Glomerular endothelial cell (primary cell): ENCODE measurements at places on chromosomes 2 and 18. TPM values are rescaled to one million over a fixed set of nuclear protein-coding genes. Genes with fewer than 3 reads are reported as not detected.

Gene TEX44
- total RNA-seq, result not detected in 2 replicates

Gene TXNL1
- 54.5 and 64.6 TPM in 2 replicates for total RNA-seq

Gene CLASP1
- total RNA-seq, result 53.0 and 76.8 TPM in 2 replicates

Gene ARHGEF4
- total RNA-seq, result 0.24 and 0.58 TPM in 2 replicates

Gene ANKRD30BL
- not detected in 2 replicates for total RNA-seq

Gene SFXN5
- 16.9 and 29.5 TPM in 2 replicates for total RNA-seq

Gene REG1B
- not detected in 2 replicates for total RNA-seq

Gene UGT1A10
- total RNA-seq, result not detected in 2 replicates

Gene PLCD4
- total RNA-seq, result 0.05 and 0.93 TPM in 2 replicates

Gene RBM43
- total RNA-seq, result 5.6 and 6.3 TPM in 2 replicates

Gene FTCDNL1
- 1.3 TPM in 1 of 2 replicates, not detected in the other for total RNA-seq

Gene IHH
- not detected in 2 replicates for total RNA-seq
